Esophagus muscularis mucosa (tissue), 4 donors: ENCODE measurements at places on chromosomes 1 and 21. TPM values are rescaled to one million over a fixed set of nuclear protein-coding genes. Genes with fewer than 3 reads are reported as not detected.

- no peaks in the 10 kb centered on the region for H3K27me3 ChIP-seq
- no peak for DNase-seq
- H3K36me3 ChIP-seq = no peaks in the 10 kb centered on the region
- no peak overlapping the region for H3K27ac ChIP-seq
- peaks cover 11% of the 10 kb centered on the region for H3K4me1 ChIP-seq
Measured at GRCh38 chr1:79807816-79808215, 801.3 kb upstream of the ADGRL4 start.

DNA sequence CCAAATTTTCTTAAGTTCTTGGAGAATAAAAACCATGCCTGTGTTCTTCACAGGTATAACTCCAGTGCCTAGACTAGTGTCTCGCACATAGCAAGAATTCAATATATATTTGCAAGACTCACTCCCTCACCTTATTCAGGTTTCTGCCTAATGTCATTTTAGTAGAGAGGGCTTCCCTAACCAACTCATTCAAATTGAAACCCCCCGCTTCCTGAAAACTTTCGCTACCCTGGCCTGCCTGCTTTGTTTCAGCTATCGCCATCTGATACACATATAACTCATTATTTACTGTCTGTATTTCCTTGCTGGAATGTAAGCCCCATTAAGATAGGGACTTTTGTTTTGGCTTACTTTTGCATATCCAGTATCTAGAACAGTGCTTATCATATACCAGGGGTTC, 8.6 kb downstream of the YARS1 start:
- no peak overlapping the region for H3K27ac ChIP-seq
- DNase-seq = no peak
- no peaks in the 10 kb centered on the region for H3K27me3 ChIP-seq
- no peak overlapping the region for H3K4me3 ChIP-seq
- no peaks in the 10 kb centered on the region for H3K4me1 ChIP-seq
- peaks cover 29% of the 10 kb centered on the region for H3K36me3 ChIP-seq

DNA sequence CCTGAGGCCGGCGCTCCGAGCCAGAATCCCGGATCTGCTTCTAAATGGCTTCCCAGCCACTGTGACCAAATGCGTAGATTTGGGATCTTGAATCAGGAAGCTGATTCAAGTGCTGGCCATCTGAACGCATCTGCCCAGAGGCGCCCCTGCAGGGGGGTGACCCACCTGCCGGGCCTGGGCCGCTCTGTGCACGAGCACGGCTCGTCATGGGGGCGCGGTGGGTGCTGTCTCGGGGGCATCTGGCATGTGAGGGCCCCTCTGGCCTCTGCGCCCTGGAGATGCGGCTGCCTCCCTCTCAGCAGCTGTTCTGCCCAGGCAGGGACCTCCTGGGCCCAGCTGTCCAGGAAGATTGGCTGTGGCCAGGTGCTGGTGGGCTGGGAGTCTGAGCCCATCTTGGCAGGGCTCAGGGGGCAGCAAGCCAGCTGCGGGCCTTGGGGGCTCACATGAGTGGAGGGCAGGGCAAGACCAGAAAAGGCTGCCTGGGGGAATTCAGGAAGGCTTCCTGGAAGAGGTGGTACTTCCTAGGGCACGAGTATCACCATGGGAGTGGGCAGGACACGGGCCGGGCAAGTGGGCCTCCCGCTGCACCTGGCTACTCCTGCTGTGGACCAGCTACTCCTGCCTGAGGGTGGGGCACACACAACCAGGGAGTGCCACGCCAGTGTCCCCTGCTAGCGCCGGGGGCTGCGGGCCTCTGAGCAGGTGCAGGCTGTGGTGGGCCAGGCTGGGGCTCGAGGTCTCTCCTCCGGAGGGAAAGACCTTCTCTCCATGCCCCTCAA, 25.1 kb downstream of the PLCH2 start:
- no peak for DNase-seq
- no peak overlapping the region for H3K27ac ChIP-seq
- H3K36me3 ChIP-seq = no peaks in the 10 kb centered on the region
- H3K4me3 ChIP-seq = no peak overlapping the region

GRCh38 chr1:30914931-30915330, 6.4 kb upstream of the SDC3 start:
- H3K36me3 ChIP-seq = no peaks in the 10 kb centered on the region
- DNase-seq = no peak
- no peaks in the 10 kb centered on the region for H3K27me3 ChIP-seq
- no peak overlapping the region for H3K27ac ChIP-seq

GRCh38 chr1:79929356-79929755, 922.8 kb upstream of the ADGRL4 start:
- no peaks in the 10 kb centered on the region for H3K27me3 ChIP-seq
- no peak for DNase-seq
- H3K4me1 ChIP-seq = no peaks in the 10 kb centered on the region
- no peaks in the 10 kb centered on the region for H3K36me3 ChIP-seq
- no peak overlapping the region for H3K27ac ChIP-seq

The KCNA3 gene
- total RNA-seq = 2.1 TPM

DNA sequence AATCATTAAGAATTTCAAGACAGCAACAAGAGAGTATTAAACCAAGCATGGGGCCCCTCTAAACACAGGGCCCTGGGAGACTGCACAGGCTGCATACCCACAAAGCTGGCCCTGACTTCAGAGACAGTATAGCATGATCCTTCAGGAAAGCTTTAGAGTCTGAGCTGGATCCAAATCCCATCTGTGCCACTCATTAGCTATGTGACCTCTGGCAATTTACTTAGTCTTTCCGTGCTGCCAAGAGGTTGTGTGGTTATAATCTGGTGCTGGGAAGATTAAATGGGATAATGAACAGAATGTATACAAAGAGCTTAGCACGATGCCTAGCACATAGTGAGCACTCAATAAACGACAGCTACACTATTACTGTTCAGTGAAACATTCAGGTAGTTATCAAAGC, 4.0 kb downstream of the PHC2 start:
- peaks cover 38% of the 10 kb centered on the region for H3K4me1 ChIP-seq
- H3K27ac ChIP-seq = no peak overlapping the region
- H3K36me3 ChIP-seq = no peaks in the 10 kb centered on the region
- no peaks in the 10 kb centered on the region for H3K27me3 ChIP-seq

- H3K36me3 ChIP-seq = peaks cover 13% of the 10 kb centered on the region
- no peak for DNase-seq
- no peaks in the 10 kb centered on the region for H3K27me3 ChIP-seq
- H3K27ac ChIP-seq = peak overlapping the region; percentile 69
- no peak overlapping the region for H3K4me3 ChIP-seq
Measured at GRCh38 chr1:230087028-230087716, 20.1 kb downstream of the GALNT2 start.

The NCMAP gene
- total RNA-seq = 0.65 TPM

DNA sequence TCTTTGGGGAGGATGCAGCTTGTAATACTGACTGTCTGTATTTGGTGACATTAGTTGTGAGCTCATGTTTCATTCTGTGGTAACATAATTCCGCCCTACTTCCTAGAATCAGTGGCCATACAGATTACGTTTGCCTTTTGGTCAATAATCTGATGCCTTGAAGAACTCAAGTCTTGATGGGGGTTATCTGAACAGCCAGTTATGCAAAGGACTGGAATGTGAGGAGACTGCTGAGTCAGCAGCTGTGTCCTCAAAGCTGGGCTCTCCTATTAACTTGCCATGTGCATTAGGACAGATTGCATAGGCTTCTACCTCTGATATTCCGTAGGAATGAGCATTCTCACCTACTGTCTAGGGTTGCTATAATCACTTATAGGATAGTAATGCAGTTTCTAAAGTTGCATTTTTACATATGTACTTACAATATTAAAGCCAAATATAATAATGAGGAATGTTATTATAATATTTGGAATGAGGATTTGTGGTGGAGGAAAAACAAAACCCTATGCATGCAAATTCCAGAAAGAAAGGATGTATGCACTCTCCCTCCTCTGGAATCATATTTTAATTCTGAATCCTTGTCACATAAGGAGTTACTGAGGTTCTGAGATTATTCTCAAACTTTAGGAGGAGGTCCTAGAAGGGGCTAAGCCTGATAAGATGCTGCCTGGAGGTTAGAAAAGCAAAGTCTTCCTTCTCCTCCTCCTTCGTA, 116.0 kb downstream of the NOS1AP start:
- H3K27me3 ChIP-seq = no peaks in the 10 kb centered on the region
- no peaks in the 10 kb centered on the region for H3K4me1 ChIP-seq
- no peaks in the 10 kb centered on the region for H3K36me3 ChIP-seq
- no peak for DNase-seq
